ENCODE measurements at places on chromosomes 5 and 9.

- DNase-seq = no peak
Measured at GRCh38 chr5:39073767-39074016, 507 bp downstream of the RICTOR start.

GRCh38 chr5:78903861-78904260 is 81.2 kb downstream of the ARSB start:
- no peak for DNase-seq

- DNase-seq = no peak
Measured at GRCh38 chr5:74822288-74822687, 43.9 kb downstream of the FAM169A start.

DNA sequence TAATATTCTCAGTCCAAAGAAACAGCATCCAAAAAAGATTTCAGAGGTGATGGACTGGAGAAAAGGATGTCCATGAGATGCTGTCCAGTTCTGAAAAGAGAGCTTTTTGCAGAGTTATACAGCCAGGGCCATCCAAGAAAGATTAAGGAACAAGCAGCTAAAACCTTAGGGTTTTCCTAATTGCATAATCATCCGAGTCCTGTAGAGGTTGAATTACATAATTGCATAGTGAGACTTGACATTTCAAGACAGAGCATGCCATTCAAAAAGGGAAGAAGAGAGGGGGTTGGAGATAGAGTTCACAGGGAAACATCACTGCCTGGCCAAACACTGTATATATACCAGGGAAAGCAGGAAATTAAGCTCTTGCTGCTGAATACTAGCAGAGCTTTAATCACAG is 1729.2 kb upstream of the WWC1 start:
- DNase-seq = no peak

- DNase-seq = peak; percentile 61
Measured at GRCh38 chr5:136066661-136067271, 38.0 kb downstream of the TGFBI start.
